ENCODE measurements at places on chromosomes 11 and 22. TPM values are rescaled to one million over a fixed set of nuclear protein-coding genes. Genes with fewer than 3 reads are reported as not detected.

CATSPERZ gene
- total RNA-seq, result 0.29 TPM

GRCh38 chr11:43941257-43941994 lies 1.0 kb upstream of the C11orf96 start:
- DNase-seq, result no peak

DNA sequence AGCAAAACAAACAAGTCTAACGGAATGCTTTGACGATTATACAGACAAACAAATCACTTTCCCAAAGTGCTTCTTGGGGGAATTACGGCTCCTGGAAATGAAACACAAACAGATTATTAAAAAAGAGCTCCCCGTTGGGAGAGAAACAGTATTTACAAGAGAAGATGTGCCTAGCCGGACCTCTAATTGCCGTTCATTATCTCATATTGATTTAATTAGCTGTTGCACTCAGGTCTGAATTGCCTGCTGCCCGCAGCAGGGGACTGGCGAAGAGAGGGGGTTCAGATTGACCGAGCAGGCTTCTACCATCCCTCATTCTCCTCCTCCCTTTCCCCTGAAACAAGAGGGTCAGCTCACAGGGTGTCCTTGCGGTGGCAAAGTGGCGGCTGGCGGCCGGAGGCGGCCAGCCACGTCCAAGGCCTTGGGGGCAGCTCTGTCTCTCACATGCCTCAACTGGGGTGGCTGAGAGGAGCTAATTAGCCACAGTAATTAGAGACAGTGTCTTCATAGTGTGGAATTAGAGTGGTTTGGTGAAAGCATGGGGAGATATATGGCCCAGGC lies 295.1 kb downstream of the MIAT start:
- no peak for DNase-seq

FOLR2 gene
- not detected for total RNA-seq

- DNase-seq, result no peak
Measured at GRCh38 chr11:131378931-131379330, 8.5 kb downstream of the NTM start.

FAU gene
- 94.3 TPM for total RNA-seq
